Stimulated activated CD4-positive, alpha-beta T cell treated with anti-CD3 and anti-CD28 coated beads, Interleukin-2, amount 100 ng/mL, for 48 hours (primary cell): ENCODE measurements at places on chromosomes 3 and 15.

DNA sequence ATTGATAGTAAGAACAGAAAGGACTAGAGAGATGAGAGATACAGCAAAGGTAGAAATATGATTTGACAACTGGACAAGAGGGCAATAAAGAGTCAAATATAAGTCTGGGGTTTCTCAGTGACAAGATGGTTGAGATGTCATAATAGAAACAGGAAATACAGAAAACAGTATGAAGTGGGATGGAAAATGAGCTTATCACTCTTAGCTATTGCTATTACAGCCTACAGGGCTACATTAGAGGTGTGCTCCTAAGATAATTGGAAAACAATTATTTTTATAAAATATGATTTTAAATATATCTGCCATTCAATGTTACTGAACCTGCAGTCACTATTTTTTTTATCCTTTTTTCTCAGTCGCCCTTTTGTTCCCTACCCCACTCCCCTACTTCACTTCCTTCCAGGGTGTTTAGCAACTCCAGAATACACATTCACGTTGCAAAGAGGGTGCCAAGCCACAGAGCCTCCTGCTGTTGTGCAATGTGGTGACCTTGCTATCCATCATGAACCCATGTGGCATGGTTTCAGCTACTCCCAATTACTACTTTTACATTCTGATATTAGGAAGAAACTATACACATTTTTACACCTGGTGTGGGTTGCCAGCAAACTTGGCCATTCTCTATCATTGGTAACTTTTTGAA, 6.0 kb downstream of the NRG4 start:
- no peak for DNase-seq

GRCh38 chr3:170740726-170741591, 129.0 kb downstream of the RPL22L1 start:
- no peak for DNase-seq

DNA sequence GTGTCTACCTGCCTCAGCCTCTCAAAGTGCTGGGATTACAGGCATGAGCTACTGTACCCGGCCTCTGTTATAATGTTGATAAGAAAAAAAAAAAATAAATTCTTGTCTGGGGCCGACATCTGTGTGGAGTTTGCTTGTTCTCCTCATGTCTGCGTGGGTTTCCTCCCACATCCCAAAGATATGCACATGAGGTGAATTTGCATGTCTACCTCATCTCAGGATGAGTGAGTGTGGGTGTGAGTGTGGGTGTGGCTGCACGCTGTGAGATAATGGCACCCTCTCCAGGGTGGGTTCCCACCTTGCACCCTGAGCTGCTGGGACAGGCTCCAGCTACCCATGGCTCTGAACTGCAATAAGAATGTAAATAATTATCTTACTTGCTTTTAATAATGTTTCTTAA, 25.9 kb upstream of the UACA start:
- no peak for DNase-seq

DNA sequence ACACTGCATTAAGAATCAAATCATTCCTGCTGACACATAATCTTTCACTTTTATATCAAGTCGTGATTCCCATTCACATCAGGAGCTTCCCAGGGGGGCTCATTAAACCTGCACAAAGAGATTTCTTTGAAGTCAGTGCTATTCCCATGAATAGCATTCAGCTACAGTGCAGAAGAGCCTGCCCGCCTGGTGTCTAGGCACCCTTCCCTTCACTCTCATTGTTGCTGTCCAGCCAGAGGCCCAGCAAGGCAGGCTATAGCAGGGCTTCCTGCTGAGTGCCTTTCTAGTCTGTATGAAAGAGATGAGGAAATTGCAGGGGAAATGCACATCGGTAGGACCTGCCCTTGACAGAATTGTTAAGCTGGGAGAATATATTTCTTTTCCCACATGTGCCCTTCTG, 4.5 kb upstream of the GJD2 start:
- DNase-seq, result no peak

GRCh38 chr3:190210608-190211007, 89.9 kb upstream of the P3H2 start:
- DNase-seq, result no peak
